ENCODE measurements at places on chromosomes 1 and 21.

GRCh38 chr1:43990271-43991199 is 864 bp upstream of the CCDC24 start:
- no peak for DNase-seq

GRCh38 chr1:49765034-49765433 is 258.7 kb downstream of the AGBL4 start:
- peak; percentile 12 for DNase-seq

DNA sequence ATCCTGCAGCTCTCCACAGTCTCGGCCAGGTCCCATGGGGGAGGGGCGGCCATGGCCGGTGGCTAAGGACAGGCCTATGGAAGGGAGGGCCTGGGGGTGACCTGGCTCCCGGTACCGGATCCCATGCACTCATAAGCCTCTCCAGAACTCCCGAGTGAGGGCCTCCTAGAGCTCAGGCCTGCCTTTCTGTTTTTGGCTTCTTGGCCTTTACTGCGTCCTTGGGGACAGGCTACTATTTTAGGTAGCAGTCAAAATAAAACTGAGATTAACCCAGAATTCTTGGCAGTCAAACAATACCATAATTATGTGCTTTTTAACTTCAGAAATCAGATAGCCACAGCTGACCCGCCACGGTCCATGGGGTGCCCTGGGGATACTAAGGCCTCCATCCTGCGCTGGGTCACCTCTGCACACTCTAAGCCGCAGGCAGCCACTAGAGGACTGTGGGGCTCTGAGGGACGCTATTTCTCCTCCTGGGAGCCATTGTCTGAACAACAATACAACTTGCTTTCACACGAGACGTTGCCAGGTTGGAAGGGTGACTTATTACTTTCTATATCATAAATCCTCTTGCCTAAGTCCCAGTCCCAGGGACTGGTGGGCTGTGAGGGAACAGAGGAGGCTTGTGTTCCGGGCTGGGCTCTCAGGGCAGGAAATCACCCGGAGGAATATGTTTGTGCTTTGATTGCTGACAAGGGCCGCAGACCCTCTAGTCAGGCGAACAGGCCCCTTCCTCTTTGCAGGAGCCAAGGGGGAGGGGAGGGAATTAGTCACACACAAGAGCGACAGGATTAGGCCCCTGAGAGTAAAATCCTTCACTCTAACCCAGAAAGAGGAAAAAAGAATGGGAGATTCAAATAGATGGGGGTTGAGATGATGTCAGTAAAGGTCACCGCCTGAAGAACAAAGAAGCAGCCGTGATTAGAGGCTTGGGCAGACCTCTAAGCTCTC is 40.7 kb upstream of the BCAR3 start:
- no peak for DNase-seq

- DNase-seq = no peak
Observed at GRCh38 chr21:44735821-44736220, 24.4 kb upstream of the TSPEAR start.

DNA sequence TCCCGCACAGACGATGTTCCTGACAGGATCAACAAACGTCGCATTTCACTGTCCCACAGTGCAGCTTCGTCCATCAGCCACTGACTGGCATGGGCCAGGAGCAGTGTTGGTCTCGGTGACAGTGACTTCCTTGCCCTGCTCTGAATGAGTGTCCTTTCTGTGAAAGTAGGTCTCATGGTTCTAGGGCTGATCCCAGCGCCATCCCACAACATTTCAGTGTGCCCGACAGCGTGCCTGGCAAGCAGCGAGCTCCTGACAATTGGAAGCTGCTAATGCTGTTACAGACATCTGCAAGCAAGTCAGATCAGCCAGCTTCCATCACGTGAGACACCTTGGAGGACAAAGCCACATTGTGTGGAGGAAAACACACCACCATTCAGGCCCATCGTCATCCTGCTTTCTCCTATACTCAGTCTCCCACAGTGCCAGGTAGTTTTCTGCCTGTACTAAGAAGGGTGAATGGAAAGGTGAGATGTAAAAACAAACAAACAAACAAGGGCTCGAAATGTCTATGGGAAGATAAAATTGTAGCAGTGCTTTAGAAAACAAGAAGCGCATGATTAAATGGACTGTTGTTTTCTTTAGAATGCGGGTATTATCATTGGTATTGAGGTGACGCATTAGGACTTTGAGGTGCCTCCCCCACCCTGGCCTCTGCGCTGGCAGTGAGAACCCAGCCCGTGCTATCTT is 21.9 kb downstream of the ERRFI1 start:
- no peak for DNase-seq

DNA sequence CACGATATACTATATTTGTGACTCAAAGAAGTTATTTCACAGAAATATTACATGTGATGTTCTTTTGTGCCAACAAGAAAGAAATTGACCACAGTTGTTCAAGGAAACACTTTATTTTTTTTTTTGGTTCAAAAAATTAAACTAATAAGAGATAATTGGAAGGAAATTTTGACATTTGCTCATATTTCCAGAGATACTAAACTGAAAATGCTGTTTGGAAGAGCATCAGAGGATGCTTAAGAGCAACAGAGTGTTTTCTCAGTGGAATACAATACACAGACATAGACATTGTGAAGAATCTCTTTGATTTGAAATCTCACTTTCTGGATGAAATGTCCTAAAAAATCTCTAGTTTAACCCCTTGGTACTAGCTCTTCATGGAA is 760.4 kb upstream of the CXADR start:
- no peak for DNase-seq

GRCh38 chr1:39473324-39473723 is 18.1 kb upstream of the BMP8A start:
- no peak for DNase-seq

GRCh38 chr1:6454856-6455751 is 10.9 kb downstream of the TNFRSF25 start:
- DNase-seq = no peak

- DNase-seq = peak; percentile 76
Observed at GRCh38 chr21:39182484-39183271, 573 bp downstream of the PSMG1 start.

- peak; percentile 82 for DNase-seq
Observed at GRCh38 chr1:203913073-203913521, 51.7 kb downstream of the SNRPE start.

GRCh38 chr1:170964506-170964905 is 29.2 kb downstream of the MROH9 start:
- no peak for DNase-seq

DNA sequence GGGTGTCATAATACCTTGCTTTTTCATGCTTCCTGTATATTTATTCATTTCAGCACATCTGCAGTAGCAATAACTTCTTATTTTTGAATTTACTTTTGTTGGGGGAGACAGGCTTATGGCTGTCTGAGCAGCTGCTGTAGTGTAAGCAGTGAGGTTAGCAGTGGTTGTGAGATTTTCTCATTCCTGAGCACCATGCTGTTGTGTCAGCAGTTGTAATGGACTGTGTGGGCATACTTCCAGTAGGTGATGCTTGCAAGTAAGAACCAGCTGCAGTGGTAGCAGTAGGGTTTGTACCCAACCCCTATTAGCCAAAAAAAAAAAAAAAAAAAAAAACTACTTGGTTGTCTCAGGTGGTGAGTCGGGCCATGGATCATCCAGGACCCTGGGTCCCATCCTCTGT is 311.6 kb downstream of the NUF2 start:
- DNase-seq = no peak

GRCh38 chr1:92817986-92818764 is 13.7 kb upstream of the RPL5 start:
- peak; percentile 72 for DNase-seq

DNA sequence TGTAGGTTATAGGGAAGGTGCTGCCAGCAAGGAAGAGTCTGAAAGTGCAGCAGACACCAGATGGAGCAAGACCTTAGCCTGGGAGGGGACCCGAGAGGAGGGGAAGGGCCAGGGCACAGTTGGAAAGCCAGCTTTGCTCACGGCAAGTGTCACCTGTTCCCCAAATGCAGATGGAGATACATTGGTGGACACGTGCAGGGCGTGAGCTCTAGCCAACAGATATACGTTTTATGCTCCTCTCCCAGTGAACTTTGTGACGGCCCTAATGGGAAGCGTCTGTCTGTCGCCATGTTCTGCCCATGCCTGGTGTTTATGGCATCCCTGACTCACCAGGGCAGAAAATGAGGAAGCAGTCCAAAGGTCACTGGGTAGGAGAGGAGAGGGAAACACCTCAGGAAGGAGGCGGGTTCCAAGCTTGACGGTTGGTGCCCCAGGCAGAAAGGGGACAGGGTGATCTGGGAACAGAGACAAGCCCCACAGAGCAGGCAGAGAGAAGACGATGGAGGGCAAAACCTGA is 7.6 kb downstream of the GPA33 start:
- DNase-seq = no peak

DNA sequence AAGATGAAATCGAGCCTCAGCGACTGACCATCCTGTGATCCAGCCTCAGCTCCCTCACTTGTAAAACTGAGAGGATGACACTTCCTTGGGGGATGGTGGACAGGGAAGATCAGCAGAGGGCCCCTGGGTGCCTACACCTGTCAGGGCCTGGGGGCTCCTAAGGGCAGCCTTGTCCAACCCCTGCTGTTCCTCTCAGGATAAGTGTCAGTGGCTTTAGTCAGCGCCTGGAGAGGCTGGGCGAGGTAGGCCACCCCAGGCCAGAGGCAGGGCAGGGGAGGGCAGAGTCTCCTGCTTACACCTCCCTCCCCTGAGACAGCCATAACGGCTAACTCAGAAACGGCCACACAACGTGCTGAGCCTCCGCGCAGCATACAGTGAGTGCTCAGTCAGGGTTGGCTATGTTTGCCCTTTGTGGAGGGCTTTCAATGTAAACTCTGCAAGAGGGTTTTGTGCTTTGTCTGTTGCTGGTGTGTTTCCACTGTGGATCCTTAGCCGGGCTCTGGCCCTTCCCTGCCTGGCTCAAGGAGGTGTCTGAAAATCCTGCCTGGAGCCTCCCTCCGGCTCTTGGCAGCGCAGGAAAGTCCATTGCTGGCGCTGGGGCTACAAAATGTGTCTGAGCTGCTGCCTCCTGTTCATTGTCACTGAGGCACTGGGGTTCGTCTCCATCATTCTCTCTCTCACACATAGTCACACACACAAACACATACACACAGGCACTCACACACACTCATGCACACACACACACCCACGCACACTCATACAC is 588.4 kb downstream of the PTPRU start:
- DNase-seq = no peak

DNA sequence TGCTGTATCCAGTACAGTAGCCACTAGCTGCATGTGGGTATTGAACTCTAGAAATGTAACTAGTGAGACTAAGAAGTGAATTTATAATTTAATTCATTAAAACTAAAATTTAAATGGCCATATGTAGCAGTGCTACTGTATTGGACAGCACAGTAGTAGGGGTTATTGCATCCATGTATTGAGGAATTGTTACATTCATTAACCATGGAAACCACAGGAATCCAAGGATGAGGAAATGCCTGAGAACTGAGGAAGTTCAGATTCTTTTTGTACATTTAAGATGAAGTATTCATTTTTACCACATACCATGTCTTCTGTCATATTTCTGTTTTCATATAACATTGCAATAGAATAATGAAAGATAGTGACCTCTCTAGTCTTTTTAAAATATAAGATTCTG is 2.6 kb downstream of the MTF2 start:
- no peak for DNase-seq

- DNase-seq = no peak
Observed at GRCh38 chr1:205942631-205943159, 561 bp downstream of the SLC26A9 start.

- no peak for DNase-seq
Observed at GRCh38 chr1:20849100-20849499, 62.0 kb upstream of the HP1BP3 start.

DNA sequence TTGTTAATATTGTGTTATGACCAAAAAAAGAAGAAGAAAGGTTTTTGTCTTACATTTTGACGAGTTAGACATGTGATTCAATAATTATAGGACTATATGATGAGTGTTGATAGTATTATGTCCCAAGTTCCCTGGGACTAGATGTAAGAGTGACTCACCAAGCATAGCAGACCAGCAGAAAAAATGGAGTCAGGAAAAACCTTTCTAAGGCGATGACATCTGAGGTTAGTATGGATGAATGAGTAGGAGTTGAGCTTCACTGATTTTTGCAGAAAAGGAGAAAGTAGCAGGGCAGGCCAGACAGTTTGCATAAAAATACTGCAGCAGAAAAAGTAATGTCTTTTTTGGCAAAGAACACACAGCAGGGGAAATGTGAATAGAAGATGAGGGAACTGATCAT is 1041.3 kb upstream of the ADGRL4 start:
- no peak for DNase-seq

GRCh38 chr21:46503922-46504550 is 45.3 kb downstream of the DIP2A start:
- DNase-seq = no peak

DNA sequence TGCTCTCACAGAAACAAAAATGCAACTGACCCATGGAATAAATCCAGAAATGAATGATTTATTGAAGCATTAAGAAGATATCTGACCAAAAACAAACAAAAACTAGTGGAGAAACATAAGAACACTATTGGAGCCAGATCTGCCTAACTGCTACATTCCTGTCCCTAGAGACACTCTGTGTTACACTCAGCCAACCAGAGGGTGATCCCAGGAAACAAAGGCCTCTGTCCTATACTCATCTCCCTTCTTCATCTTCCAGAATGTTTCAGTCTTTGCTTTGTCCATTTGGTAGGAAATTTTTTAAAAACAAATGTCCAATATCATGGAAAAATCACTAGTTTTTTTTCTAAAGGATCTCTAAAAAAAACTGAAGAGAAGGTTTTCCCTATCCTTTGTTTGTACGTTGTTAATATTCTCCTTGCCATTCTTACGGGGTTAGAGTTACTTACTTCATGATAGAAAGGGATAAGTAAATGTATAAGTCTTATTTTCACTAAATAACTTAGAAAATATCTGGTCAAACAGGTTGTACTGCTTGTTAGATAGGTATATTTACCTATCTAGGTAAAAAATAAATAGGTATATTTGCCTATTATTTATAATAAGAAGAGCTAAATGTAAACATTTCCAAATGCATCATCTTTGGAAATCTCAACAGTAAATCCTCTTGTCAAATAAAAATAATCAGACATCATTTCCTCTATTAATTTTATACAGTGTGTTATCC is 59.1 kb downstream of the NME7 start:
- peak; percentile 59 for DNase-seq

Data from OCI-M1 (cell line).